Natural killer cell (primary cell): ENCODE measurements at places on chromosomes 13 and 19. TPM values are rescaled to one million over a fixed set of nuclear protein-coding genes. Genes with fewer than 3 reads are reported as not detected.

GRCh38 chr13:48570216-48570828 is 37.4 kb upstream of the RCBTB2 start:
- no peak for DNase-seq

DNA sequence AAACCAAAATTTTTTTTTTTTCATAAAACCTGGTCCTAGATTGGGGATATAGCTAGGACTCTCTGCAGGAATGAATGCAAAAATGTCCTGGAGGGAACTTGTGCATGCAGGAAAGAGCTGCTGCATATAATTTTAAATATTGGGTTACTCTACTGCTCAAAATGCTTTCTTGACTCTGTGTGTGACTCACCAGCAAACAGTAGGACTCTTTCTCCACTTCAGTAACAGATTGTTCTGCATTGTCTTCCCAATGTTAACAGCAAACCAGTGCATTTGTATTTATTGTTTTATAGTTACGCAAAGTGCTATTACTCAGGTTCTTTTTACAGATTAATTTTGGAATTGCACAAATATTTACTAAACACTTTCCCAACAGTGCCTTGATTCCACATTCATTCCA is 163.7 kb upstream of the KL start:
- no peak for DNase-seq

The DAND5 gene
- not detected for total RNA-seq

The RPL28 gene
- total RNA-seq, result 1,679 TPM

- no peak for DNase-seq
Measured at GRCh38 chr19:17893766-17894165, 22.0 kb downstream of the SLC5A5 start.

DNA sequence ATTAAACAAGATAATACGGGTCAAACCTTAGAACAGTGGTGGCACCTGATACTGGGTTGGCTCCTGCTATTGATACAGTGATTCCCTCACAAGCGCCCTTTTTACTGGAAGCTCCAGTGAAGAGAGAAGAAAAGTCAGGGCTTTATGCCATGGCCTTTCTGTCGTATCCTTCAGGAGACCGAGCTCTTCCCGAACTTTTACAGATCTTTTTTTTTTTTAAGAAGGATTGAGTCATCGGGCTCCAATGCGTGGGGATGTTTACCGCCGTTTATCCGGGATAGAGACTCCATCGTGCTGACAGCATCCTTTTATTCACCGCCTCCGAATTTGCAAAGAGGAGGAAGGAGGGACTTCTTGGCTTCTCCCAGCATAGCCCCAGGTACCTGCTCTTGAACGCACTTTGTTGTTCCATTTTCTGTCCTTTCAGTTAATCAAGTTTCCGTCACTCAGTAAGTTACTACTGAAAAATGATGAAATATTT is 574 bp downstream of the ZNF227 start:
- no peak for DNase-seq

GRCh38 chr13:23644126-23644419 is 73.9 kb downstream of the TNFRSF19 start:
- no peak for DNase-seq

The RNASEH2B gene
- 64.8 TPM for total RNA-seq

GRCh38 chr19:35986664-35987570 is 8.1 kb upstream of the SDHAF1 start:
- peak; percentile 37 for DNase-seq

DNA sequence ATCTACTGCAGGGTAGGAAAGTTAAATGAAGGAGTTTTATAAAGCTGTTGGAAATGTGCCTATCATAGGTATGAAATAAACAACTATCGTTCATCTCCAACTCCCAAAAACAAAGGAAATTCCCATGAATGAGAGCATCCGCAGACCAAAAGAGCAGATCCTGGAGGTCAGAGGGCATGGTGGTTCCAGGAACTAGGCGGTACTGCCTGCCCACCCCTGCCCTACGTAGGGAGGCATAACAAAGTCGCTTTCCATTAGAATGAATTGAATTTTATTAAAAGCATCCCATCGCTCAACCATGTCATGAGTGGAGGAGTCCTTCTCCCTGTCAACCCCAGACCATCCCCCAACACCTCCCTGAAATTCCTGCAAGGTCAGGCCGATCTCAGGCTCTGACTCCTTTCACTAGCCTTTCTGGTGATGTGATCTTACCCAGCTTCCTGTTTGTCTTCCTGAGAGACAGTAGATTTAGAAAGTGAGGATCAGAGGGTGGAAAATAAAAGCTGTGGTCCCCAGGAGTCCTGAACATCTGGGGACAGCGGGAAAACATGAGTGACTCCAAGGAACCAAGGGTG is at the start of gene CLEC4M:
CLEC4M (plus strand) TSS at position 525 of the 575 bp plus-strand sequence; CDS start at position 549, 24 bp downstream.
- no peak for DNase-seq

The PEG3 gene
- not detected for total RNA-seq

The ZNF154 gene
- 9.5 TPM for total RNA-seq

The GZMM gene
- 186 TPM for total RNA-seq

DNA sequence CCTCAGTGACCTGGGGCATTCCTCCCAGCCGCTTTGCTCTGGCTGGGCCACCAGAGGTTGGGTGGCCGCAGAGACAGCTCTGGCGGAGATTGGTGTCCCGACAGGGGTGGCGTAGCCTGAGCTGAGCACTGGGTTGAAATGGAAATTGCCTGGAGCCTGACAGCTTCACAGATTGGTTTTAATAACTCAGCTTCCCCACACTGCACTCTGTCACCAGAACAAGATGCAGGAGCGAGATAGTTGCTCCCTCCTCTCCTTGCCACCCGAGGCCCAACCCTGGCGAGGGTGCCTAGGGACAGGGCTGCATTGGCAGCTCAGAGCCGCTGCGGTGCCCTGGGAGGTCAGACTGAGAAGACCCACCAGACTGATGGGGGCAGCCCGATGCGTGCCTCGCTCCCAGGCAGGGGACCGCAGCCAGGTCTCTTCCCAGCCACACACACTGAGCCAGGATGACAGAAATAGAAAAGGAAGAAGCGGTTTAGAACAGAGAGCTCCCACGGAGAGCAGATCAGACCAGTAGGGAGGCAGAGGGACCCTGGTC is 84.1 kb downstream of the KDM4B start:
- no peak for DNase-seq

The IGFLR1 gene
- 75.6 TPM for total RNA-seq

- DNase-seq, result no peak
Measured at GRCh38 chr13:80437231-80437630, 96.3 kb upstream of the SPRY2 start.

- peak; percentile 62 for DNase-seq
Measured at GRCh38 chr19:1650650-1651567, 1.5 kb downstream of the TCF3 start.

- no peak for DNase-seq
Measured at GRCh38 chr13:29572575-29572974, 22.9 kb downstream of the SLC7A1 start.

The FCGBP gene
- 17.3 TPM for total RNA-seq

- no peak for DNase-seq
Measured at GRCh38 chr19:35784503-35785338, 9.4 kb downstream of the ARHGAP33 start.

GRCh38 chr19:40774916-40775631 is at the start of gene MIA:
MIA (plus strand) TSS chr19:40775521; CDS start chr19:40775543, 22 bp downstream.
- DNase-seq, result no peak

DNA sequence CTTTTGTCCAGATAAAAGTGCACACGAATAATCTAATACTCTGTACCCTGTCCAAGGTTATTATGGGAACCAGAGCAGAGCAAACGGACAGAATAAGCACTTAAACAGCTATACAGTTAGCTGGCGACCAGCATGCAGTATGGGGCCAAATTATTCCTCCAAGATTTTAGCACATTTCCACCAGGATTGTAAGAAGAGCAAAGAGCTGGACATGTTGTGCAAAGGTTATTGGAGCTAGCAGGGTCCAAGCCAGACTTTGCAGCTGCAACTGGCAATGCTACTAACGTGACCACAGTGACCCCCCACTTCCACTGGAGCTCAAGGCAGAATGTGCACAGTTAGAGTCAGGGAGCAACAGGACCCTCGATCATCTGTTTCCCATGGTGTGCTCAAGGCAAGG is 89.9 kb downstream of the COL4A1 start:
- DNase-seq, result no peak

The ACER1 gene
- total RNA-seq, result not detected

- no peak for DNase-seq
Measured at GRCh38 chr19:17197666-17198065, 17.5 kb upstream of the USE1 start.

GRCh38 chr19:38912600-38913514 is 871 bp upstream of the CCER2 start:
- DNase-seq, result no peak

The GNG8 gene
- not detected for total RNA-seq

DNA sequence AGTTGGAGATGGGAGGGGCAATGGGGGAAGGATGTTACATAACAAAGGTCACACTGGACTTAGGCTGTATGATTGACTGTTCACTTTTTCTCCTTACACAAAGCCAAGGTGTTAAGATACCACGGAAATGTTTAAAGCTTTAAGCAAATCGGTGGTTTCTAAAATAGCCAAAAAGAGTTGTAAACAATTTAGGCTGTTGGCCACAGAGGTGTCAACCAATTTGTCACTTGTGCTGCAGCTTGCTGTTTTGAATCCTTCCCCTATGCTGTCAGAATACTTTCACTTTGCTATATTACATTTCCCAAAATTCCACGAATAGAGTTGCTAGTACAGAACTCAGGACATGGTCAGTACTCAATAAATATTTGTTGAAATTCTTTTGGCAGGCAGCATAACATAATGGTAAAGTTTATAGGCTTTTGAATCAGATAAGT is 149.3 kb downstream of the VWA8 start:
- peak; percentile 56 for DNase-seq

The GRIK5 gene
- 0.31 TPM for total RNA-seq

GRCh38 chr13:83667606-83668005 is 214.7 kb downstream of the SLITRK1 start:
- DNase-seq, result no peak

DNA sequence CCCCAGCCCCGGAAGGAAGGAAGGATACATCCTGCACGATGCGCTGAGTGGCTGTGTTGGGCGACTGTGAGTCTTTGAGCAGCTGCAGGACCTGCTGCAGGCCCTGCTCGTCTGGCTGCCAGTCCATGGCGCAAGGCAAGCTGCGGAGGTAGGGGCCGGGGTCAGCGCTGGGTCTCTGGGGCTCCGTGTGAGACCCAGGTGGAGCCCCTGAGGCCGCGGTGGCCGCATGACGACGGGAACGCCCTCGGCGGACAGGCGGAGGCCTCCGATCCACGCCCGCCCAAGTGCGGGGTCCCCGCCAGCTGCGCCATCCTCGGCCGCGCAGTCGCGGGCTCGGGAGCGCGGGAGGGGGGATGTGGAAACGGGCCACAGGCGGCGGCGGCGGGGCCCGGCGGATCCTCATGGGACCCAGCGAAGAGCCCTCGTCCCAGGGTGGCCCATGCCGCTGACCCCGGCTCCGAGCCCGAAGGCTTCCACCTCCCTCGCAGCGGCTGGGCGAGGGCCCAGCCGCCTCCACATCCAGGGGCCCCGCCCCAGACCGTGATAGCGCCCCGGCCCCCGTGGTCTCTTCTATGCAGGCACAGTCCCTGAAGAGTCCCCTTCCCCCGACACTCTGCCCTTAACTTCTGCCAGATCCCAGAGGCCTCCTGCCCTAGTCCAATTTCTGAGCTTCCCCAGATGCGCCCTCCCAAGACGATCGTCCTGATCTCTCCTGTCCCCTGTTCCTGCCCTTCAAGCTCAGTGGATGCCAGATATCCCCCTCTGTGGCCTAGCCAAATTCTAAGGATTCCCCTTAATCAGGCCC is 2.7 kb downstream of the TNPO2 start:
- peak; percentile 36 for DNase-seq

The SIRT2 gene
- 171 TPM for total RNA-seq

- peak; percentile 62 for DNase-seq
Measured at GRCh38 chr19:6677883-6678689, 8.1 kb upstream of the TNFSF14 start.

GRCh38 chr13:41802684-41803444 is 158.0 kb downstream of the VWA8 start:
- no peak for DNase-seq

DNA sequence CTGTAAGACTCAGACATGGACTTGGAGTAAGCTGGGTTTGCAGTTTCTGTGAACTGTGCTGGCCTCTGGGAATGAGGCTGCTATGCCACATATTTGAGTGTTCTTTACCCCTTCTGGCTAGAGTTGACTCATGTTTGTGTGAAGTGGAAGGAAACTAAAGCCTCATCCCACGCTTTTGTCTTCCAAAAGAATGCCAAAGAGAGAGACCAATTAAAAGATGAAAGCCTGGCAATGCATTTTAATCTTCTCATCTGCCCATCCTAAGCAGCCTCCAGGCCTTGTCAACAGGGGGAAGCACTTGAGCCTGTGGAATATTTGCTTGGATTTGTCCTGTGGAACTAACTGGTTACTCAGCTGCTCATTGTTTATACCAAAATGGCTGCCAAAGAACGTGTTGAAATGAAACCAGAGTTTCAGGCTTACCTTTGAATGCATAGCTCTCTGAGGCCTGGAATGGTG is 49.1 kb downstream of the LMO7 start:
- DNase-seq, result no peak

DNA sequence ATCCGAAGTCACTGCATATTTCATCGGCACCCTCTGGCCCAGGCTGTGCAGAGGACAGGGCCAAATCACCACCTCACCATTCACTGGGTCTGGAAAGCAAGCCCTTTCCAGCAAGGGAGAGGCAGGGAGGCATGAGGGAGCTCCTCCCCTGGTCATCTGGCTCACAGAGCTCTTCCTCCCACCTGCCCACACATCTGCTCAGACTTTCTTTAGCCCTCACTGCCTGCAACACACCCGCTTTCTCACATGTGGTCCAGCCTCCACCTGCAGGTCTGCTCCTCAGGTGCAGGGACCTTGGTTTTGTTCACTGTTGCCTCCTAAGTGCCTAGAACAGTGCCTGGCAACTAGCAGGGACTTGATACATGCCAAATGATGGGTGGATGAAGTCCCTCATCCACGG is 21.0 kb upstream of the SLC35E1 start:
- DNase-seq, result no peak

DNA sequence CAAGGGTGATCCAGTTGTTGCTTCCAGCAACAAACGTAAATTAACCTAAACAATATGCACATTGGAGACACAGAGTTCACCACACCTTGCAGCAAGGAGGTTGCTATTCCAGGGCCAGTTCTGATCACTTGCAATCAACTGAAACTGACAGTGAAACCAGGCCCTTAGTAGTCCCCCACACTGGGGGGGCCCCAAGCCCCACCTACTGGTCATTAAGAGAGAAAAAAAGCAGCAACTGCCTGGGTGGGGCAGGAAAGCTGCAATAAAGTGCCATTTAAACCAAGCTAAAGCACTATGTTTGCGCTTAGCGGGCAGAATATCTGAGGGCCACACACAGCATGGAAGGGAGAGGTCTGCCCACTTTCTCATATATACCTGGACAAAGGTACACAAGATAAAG is 51.5 kb downstream of the ATP7B start:
- DNase-seq, result no peak

- DNase-seq, result no peak
Measured at GRCh38 chr13:97327506-97328221, 105.5 kb downstream of the MBNL2 start.

GRCh38 chr13:98495627-98496478 is 81.1 kb downstream of the STK24 start:
- DNase-seq, result no peak

The FAM216B gene
- not detected for total RNA-seq
